ENCODE measurements at places on chromosomes 2 and 18.

DNA sequence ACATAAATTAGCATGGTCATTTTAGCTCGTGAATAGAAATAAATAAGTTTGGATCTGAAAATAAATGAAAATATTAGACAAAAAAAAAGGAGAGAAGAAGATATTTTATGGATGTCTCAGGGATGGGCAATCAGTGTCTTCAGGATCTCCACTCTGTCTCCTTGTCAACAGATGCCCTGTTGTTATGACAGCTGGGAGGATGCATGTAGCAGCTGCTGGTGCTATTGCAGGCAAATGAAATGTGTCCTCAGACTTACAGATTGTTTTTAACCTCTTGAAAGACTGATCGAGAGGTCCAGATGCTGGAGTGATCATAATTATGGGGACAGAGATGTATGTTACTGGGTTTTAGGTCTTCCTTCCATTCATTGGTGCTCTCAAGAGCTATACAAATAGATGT is 24.7 kb upstream of the ARL4C start:
- no peak for DNase-seq

- DNase-seq, result no peak
These were observed 54.1 kb downstream of the TAF1B start for GRCh38 chr2:9897331-9897737.

- no peak for DNase-seq
These were observed 33.8 kb upstream of the PPM1B start for GRCh38 chr2:44134848-44135247.

- DNase-seq, result no peak
These were observed 1067.6 kb upstream of the ACVR2A start for GRCh38 chr2:146777181-146777580.

GRCh38 chr18:50099725-50100407 is 95.1 kb downstream of the MYO5B start:
- no peak for DNase-seq

- no peak for DNase-seq
These were observed 117.6 kb upstream of the FOSL2 start for GRCh38 chr2:28274911-28275685.

DNA sequence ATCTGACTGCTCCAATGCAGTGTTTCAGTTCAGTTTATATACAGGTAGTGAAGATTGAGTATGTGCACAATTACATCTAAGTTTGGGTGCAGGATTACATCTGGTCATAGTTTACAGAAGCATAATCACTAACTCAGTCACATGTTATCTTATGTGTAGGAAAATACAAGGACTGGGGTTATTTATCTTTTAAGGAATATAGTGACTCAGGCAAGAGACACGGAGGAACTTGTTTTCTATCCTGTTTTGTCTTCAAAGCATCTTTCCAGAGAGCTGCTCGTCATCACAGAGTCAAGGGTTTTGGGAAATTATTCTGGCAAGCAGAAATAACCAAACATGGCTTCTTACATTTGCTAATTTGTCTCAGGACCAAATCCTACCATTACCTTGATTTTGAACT is 1371.5 kb upstream of the TMEFF2 start:
- no peak for DNase-seq

DNA sequence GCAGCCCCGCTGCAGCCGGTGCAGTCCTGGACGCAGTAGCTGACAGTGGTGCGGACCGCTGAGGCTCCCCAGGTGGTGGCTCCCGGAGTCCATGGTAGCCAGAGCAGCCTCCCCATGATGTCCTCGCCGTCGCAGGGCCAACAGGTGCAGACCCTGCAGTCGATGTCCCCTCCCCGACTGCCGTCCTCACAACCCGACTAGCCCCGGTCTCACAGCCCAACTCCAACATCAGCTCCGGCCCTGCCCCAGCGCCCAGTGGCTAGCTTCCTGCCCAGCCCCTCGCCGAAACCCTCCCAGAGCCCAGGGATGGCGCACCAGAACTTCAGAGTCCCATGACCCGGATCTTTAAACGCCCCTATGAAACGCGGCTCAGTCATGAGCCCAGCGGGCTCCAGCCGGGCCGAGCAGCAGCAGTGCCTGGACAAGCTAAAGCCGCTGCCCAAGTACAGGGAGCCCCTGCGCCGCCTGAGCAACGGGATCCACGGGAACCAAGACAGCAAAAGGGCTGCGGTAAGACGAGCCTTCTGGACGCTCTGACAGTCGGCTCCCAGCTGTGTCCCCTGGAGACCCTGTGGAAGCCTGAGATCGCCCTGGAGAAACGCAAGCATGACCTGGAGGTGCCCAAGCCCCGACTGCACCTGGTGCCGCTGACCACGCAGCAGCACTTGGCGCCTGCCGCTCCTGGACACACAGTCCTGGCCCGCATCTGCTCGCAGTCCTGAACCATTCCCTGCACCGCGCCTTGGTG is 53.8 kb upstream of the TUBA3E start:
- DNase-seq, result no peak

DNA sequence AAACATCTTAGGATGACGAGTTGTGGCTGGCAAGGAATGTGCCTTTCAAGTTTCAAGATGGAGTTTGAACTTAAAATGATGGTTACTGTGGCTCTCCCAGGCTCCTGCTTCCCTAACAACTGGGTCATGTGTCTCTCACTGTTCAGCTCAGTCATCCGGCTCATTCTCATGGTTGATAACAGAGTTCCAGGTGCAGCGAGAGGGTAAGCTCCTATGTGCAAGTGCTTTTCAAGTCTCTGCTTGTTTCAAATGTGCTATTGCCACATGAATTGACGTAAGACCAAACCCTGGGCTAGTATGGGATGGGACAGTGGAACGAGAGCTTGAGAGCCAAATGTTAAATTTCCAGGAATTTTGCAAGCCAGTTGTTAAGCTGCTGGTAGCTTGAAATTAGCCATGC is 19.5 kb upstream of the PUM2 start:
- no peak for DNase-seq

DNA sequence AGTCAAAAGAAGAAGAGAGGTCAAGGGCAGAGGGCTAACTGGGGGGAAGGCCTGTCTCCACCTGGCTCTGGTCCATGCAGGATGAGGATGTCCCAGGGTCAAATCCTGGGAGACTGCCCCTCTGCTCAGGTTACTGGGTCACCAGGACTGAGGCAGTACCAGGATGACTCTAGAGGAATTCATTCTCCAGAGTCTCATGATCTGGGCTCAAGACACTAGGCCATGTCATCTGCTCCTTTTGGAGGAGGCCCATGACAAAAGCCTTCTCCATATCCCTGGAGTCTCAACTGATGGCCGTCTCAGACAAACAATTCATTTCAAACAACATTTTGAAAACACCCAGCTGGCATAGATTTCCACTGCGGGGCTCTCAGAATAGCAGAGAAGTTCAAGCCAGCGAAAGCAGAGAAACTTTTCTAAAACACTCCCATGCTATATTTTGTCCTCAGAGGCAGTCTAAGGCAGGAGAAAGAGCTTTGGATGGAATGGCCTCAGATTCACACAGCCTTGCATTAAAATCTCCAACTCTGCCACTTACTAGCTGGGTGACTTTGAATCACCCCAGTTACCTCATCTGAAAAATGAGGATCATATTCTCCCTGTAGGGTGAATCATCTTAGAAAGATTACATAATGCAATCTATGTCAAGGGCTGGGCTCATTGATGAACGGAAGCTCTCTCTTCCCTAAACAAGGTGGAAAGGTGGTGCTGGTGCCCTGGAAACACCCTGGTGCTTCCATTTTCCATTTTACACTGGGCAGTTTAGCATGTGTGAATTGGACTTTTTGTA is 48.8 kb upstream of the LCLAT1 start:
- no peak for DNase-seq

- DNase-seq, result no peak
These were observed 239.5 kb downstream of the CNTNAP5 start for GRCh38 chr2:124264551-124265091.

GRCh38 chr18:22170421-22171257 is 1.2 kb downstream of the GATA6 start:
- no peak for DNase-seq

DNA sequence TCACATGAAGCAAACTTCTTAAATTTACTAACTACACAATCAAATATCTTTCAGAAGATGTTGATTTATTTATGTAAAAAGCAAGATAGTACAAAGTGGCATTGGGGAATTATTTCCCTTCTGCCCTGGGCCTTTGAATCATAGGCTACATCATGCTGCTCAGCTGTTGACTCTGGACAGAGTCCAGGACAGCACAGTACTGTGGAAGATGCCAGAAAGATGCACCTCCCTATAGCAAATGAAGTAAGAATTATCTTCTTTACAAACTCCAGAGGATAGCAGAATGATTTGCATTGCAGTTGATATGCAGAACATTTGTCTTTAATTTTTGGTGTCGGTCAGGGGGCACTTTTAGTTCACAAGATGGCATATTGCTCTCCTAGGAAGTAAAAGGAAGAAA is 1354.5 kb upstream of the ZEB2 start:
- no peak for DNase-seq

- DNase-seq, result no peak
These were observed 469.8 kb upstream of the ZEB2 start for GRCh38 chr2:144989579-144990270.

DNA sequence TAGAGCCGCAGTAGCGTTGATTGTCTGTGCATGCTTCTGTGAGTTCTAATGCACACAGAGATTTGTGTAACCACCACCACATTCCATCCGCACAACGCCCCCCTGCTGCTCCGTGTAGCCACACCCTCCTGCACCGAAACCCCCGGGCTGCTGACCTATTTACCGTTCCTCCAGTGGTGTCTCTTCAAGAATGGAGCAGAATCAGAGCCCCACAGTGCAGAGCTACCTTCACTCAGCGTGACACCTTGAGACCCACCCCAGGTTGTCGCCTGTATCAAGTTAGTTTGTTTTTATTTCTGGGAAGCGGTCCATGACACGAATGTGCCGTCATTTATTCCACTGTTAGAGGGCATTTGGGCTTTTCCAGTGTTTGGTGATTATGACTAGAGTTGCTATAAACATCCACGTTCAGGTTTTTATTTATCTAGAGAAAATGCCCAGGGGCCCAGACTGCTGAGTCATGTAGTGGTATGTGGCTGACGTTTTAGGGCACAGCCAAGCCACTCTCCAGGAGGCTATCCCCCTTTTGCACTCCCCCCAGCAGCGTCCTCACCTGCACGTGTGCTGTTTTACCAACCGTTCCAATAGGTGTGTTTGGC is 266.8 kb downstream of the NDUFA10 start:
- no peak for DNase-seq

- no peak for DNase-seq
These were observed 175.4 kb downstream of the THADA start for GRCh38 chr2:43420389-43420801.

- DNase-seq, result no peak
These were observed 77.6 kb downstream of the EN1 start for GRCh38 chr2:118769707-118770400.

GRCh38 chr2:7966032-7966431 is 715.8 kb upstream of the ID2 start:
- no peak for DNase-seq

DNA sequence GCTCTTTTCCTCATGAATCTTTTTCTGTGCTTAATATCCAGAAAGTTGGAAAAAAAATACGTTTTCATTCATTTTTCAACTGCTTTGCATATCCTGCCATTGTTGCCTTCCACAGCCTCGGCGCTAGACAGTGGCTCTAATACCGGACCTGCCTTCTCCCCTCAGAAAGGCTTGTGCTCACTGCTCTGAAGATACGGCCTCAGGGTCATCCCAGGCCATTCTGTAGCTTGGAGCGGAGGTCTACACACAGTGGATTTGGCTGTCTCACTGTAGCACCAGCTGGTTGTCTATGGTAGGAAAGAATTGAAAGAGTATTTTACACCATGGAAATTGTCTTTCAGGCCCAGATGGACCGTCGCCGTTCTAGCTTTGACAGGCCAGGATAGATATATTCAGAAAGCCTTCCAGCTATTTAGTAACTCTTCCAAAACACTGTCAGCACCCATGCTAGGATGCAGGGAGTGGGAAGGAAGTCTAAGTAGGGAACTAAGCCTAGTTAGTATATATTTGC is 242.0 kb downstream of the TMEM182 start:
- no peak for DNase-seq

GRCh38 chr2:75640621-75641121 is 5.9 kb upstream of the MRPL19 start:
- peak; percentile 60 for DNase-seq

DNA sequence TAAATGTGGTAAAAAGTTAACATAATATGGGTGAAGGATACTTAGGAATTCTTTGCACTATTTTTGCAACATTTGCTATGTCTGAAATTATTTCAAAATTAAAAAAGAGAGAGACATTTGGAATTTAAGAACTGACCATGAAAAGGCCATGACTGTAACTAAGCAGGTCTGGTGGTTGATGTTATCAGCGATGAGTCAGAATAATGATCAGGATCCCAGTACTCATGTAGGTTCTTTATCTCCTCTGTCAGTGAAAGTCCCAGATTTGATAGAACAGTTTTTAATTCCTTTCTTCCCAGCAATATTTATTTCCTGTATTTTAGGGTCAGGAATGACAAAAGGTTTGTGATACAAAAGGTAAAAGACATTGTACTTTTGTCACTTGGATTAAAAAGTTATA is 242.4 kb upstream of the ZNF521 start:
- DNase-seq, result no peak

DNA sequence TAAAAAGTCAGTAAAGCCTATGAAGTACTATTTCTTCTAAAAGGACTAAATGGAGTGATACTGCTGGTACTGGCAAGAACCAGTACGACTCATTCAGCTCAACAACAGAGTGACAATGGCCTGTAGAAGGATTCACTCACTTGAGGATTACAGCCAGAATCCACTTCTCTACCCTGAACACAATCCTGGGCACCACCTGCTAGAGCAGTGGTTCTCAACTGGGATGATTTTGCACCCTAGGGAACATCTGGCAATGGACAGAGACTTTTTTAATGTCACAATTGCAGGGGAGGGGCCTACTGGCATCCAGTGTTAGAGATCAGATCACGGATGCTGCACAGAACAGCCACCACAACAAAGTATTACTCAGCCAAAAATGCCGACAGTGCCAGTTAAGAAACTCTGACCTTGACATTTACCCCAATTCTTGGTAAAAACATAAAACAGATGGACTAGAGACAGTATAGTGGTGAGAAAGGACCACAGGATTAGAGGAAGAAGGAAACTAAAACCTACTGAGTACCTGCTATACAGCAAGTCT is 5.0 kb downstream of the SPIRE1 start:
- DNase-seq, result no peak

DNA sequence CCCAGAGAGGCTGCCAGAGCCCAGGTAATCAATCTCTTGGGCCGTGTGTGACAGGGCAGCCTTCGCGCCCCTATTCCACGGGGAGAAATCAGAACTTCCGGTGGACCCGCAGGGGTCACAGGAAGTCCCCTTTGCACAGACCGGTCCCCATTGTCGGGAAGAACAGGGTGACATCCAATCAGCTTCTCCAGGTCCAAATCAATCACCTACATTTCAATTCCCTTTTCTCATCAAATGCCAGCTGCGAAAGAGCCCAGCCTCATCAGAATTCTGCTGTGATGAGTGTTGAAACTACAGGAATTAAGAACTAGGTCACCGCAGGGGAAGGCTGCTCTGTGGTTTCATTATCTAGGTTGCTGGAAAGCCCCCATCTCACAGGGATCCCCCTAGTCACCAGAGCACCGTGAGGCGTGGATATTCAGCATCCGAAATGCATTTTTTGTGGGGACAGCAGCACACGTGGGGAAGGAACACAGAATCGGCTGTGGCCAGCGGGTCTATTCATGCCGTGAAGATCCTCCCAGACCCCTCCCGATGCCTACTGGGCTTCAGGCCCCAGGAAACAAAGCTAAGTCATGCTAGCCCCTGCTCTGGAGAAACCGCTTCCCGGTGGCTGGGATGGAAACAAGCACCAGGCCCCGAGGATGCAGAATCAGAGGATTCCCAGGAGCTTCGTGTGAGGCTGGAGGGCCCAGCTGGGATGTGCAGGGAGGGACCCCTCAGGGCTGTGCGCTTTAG is 193.7 kb upstream of the ID2 start:
- peak; percentile 42 for DNase-seq

GRCh38 chr18:55592572-55592971 is 4.6 kb upstream of the TCF4 start:
- DNase-seq, result no peak
